ENCODE measurements at places on chromosomes 5 and 9.

DNA sequence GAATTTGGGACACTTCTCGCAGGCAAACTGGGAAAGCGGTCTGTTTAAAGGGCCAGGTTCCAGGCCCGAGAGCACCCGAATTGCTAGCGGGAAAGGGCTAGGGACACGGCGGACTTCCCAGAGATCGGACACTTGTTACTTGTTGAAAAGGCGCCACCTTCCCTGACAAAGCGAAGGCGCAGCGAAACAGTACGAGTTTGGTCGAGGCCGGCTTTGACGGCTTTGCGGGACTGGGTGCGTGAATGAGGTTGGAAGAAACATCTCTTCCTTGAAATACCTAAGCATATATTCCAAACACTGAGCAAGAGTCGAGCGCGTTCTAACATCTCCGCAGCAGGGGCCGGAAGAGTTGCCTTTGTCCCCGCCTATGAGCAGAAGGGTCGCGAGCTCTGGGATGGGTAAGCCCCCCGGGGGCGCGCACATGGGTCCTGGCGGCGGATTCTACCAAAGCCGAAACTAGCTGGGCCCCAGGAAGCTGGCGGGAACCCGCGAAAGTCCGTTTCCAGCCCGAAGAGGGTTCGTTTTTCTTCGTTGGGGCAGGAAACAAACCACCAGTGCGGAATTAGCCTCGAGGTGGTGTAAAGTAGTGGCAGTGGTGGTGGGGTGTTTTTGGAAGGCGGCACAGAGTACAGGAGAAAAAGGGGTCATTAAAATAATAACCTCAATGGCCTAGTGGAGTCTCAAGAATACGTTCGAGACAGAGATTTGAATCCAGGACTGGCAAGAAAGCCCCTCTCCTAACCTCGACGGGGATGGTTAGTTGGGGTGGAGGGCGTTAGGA, 1.5 kb downstream of the GDNF start:
- no peak for DNase-seq

- DNase-seq, result no peak
Measured at GRCh38 chr5:148540647-148541046, 113.7 kb downstream of the HTR4 start.

GRCh38 chr5:123864578-123864977, 352.6 kb downstream of the CSNK1G3 start:
- DNase-seq, result no peak

- DNase-seq, result no peak
Measured at GRCh38 chr5:23820765-23821471, 313.5 kb downstream of the PRDM9 start.

DNA sequence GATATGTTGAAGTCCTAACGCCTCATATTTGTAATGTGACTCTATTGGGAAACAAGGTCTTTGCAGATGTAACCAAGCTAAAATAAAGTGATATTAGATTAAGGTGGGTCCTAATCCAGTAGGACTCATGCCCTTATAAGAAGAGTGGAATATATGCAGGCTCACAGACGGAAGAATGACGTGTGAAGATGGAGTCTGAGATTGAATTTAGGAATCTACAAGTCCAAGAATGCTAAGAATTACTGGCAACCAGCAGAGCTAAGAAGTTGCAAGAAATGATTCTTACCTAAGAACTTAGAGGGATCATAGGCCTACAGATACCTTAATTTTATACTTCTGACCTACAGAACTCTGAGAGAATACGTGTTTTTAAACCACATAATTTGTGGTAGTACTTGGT, 350.0 kb upstream of the ST8SIA4 start:
- no peak for DNase-seq

DNA sequence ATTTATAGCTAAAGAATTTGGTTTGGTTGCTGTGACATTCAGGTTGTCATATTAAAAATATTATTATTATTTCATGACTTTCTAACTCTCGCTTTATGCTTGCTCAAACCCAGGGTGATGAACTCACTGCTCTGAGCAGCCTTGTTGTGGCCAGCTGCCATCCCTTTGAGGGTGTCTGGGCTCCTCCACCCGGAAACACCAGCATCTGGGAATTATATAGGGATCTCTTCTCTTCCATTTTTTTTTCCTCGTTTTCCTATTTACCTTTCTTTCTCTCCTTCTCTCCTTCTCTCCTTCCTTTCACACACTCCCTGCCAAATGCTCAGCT, 355.8 kb upstream of the SMARCA2 start:
- DNase-seq, result no peak

DNA sequence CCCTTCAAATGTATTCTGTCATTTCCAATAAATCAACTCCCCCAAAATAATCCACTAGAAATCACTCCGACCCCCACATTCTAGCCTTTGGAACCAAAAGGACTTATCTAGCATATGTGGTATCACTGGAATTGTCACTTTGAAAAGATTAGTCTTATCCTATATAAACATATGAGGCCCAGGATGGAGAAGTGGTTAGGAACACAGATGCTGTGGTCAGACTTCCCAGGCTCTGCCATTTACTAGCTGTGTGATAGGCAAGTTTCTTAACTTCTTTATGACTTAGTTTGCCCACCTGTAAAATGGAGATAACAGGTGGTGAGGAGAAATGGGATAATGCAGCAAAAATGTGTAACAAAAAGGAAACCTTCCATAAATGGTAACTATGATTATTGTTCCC, 62.0 kb upstream of the GLRX start:
- DNase-seq, result no peak

- DNase-seq, result no peak
Measured at GRCh38 chr9:114462791-114463190, 42.5 kb downstream of the WHRN start.

GRCh38 chr5:7586480-7586879, 190.5 kb downstream of the ADCY2 start:
- no peak for DNase-seq

DNA sequence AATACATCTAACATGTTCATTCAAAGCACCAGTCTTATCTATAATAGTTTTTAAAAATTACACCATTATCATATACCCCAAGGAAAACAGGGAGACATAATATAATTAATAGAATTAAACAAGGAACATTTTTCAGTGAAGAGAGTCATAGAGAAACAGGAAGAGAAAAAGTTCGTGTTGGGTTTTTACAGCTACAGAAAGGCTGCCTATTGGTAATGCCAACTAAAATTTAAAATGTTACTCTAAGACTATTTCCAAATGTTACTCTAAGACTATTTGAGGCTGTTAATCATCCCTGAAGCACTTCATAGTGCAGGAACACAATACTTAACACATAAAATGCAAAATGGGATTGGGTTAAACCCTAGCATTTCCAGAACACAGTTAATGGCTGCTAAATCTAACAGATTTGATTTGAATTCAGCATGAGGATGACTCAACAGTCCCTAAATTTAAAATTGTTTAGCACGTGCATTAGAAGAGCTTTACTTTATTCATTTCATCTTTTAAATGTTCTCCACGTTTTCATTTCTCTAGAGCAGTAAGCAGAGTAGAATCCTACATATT, 54.5 kb downstream of the OXCT1 start:
- no peak for DNase-seq

GRCh38 chr9:129344641-129345495, 166.8 kb upstream of the IER5L start:
- no peak for DNase-seq

DNA sequence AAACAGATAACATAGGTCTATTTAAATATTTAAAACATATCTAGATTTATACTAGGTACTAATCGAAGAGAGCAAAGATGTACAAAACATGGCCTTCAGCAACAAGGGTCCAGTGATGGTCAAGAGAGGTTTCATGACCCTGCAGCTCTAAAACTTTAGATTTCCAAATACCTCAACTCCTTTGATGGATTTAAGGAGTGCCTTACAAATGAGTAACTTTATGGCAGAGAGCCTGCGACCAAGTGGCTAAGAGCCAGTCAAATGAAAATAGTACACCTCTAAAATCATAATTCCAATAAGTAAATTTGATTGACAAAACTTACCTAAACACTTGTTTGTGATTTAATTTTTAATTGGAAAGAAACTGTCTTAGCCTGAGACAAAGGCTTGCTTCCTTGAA, 4.7 kb upstream of the SH3RF2 start:
- no peak for DNase-seq

GRCh38 chr9:125472926-125473701, 211.5 kb downstream of the GAPVD1 start:
- DNase-seq, result no peak

DNA sequence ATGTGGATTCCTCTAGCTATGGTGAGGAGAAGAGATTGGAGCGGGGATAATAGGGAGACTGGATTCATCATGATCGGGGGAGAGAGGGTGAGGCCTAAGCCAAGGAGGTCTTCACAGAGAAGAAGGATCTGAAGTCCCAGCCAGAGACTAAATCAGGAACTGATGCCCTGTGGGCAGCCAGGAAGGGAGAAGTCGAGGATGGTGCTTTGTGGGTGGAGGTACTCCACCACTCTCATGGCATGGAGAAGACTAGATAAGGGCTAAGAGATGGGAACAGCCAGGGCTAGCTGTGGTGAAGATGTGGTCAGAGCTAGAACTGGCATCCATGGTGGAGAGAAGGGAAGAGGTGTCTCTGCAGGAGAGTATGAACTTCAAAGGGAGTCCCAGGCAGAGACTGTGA, 3.0 kb upstream of the RGS14 start:
- no peak for DNase-seq

GRCh38 chr5:1544294-1544961, 20.7 kb upstream of the LPCAT1 start:
- DNase-seq, result no peak

DNA sequence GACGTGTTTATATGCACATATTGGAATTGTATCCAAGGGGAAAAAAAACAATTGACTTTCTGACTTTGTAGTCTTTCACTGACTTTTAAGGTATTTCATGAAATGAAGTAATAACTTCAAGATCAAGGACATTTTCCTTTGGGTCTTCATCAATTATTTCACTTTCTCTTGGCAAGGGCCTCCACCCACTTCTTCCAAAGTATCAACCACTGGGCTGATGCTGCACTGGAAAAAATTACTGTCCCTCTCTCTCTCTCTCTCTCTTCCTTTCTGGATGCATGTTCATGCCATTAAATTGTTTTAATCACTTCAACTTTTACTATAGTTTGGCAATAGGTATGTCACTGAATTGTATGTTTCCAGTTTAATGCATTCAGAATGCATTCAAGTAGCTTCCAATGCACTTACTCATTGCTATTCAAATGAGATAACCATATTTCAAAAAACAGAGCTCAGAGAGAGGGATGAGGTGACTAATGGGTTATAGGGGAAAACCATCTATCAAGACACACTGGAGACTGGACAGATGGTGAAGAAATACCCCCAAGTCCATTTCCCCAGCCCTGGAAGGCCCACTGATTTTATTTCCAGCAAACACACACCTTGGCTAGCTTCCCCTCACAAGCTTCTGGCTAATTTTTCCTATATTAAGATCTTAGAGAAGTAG, 585.3 kb downstream of the EBF1 start:
- DNase-seq, result no peak

DNA sequence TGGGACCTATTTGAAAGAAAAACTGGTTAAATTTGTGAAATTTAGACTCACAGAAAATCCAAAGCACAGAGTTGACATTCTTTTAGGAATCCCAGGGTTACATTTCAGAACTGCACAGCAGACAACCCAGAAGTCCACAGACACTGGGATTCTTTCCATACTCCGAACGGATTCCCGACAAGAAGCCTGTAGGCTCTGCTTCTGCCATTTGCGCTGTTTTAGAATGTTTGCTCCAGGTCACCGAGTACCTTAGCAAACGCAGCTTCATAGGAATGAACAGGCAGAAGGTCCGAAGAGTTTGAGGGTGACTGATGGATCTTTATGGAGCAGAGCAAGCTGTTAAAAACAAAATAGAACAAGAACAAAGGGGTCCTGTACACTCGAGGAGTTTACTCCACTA, 84.5 kb upstream of the NFIB start:
- no peak for DNase-seq

DNA sequence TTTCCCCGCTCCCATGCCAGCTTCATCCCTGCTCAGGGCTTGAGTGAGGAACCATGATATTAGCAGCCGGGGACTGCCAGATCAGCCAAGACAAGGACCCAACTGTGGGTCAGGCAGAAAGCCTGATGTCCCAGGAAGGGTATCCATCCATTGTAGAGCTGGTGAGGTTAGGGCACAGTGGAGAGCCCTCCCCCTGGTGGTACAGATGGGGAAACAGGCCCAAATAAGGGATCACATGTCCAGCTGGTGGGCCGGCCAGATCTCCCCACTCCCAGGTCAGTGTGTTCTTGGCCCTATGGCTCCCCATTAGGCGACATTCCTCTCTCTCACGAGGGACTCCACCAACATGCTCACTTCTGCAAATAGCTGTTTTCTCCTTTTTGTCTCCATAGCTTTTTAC, 9.0 kb downstream of the CDX1 start:
- DNase-seq, result no peak

DNA sequence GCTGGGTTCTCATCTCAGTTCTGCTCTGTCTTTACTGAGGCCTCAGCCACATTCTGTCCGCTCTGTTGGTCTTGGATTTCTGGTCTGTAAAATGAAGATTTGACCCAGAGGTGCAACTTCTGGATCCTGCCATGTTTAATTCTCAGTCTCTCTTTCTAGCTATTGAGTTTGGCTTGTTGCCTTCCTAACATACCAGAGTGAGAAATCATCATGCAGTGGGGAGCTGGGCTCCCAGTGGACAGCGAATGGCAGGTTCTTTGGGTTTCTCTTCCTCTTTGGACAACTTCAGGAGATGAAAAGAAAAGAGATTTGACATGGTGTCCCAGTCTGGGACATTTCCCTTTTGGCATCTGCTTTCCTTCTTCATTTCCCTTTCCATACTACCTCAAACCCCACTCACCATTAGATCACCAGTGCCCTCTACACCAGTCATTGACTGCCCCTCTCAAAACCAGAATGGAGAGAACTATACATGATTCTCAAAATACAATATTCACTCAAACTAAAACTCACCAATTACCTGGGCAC, 334.7 kb downstream of the ACTL7B start:
- DNase-seq, result no peak

- no peak for DNase-seq
Measured at GRCh38 chr5:159041444-159042198, 58.1 kb downstream of the EBF1 start.
